ENCODE measurements at places on chromosomes 3 and 15.

GRCh38 chr15:43514241-43515057, 3.0 kb upstream of the MAP1A start:
- peak; percentile 35 for DNase-seq

DNA sequence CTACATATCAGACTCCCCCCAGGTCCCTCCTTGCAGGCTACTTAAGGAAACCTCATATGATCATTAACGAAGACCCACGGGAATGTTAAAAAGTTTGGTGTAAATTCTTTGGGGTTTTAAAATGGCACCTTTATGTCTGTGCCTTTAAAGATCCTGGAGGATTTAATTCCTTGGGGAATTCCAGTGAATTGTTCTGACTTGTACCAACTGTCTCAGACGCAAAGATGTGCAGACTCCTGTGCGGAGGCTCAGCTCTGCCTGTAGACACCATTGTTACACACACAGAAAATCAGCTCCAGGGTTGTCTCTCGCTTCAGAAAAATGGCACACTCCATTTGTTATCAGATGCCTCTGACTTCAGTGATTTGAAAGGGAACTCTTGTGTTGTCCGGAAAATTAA, 414.4 kb upstream of the CFAP20DC start:
- DNase-seq: no peak

DNA sequence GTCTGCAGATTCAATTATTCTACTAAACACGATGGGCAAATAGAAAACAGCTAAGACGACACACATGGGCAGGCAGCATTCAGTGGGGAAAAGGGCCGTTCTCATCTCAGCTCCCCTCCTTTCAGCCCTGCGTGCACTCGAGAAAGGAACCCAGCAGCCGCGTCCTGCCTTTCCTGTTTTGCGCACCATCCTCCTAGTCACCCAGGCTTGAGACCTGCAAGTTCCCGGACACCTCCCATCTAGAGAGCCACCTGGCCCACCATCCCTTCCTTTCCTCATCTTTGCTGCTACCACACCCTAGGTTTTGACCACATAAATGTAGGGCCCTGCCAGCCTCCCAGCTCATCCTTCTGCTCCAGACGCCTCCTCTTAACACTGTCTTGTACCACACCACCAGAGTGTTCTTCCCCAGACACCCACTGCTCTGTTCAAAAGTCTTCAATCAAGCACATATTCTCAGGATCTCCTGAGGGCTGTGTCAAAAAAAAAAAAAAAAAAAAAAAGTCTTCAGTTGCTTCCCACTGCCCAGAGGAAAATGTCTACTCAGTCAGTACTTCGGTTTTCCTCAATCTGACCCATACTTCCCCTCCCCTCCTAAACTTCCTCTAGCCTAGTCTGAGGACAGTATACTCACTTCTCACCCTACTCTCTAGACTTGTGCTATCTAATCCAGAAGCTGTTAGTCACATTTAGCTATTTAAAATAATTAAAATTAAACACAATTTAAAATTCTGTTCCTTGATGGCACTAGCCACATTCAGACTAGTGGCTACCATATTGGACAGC, 182.0 kb downstream of the STT3B start:
- no peak for DNase-seq

DNA sequence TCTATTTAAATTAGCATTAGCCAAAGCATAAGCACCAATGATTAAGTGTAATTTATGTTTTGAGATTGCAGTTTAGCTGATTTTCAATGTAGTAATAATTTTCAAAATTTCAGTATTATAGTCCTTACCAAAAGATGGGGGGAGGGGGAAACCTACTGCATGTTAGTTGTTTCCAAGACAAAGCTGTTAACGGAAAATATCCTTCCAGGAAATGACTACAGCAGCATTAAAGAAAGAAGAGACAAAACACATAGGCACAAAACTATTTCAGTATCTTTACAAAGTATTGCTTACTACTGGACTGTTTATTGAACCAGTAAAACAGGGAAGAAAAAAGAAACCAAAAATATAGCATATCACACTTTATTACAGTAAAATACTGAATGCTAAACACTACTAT, 10.5 kb downstream of the BNIP2 start:
- no peak for DNase-seq

GRCh38 chr3:80606073-80606472, 838.3 kb upstream of the ROBO1 start:
- DNase-seq: no peak

GRCh38 chr3:159102001-159102400, 300.1 kb downstream of the MFSD1 start:
- no peak for DNase-seq
